ENCODE measurements at places on chromosomes 12 and 14.

DNA sequence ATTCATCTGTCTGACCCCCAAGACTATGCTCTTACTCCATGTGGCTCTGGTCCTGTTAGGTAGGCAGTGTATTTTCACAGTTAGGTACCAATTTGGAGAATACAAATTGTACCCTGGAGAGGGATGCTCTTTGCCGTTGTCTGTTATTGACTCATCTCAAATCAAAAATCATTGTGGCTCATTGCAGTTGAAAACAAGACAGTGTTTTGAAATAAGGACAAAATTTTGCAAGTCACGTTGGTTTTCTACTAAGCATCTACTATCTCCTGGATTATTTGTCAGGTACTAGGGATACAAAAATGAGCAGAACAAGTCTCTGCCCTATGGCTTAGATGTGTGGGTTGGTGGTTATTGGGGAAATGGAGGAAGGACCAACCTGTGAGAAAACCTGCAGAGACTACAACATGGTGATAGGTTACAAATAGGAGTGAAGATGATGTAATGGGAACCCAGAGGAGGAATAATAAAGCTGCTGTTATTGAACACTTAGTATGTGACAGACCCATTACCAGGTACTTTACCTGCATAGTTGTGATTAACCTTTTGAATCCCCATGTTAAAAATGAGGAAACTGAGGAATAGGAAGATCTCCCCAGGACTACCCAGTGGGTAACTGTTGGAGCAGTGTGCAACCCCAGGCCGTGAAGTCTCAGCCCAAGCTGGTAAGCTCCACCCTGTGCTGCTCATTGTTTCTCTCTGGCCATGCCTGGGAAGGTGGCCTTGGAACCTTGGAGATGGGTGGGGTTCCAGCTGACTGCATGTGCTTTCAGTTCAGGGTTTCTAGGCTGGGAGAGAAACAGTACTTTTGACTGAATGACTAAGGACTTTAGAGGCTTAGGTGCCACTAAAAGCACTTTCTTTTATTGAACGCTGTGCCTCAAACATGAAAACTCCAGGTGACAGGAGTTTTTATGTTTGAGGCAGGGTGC is 72.9 kb upstream of the SRSF5 start:
- no peak for DNase-seq

- DNase-seq, result no peak
Observed at GRCh38 chr14:95835121-95835730, 41.4 kb upstream of the TUNAR start.

- DNase-seq, result no peak
Observed at GRCh38 chr12:53245286-53245685, 13.3 kb upstream of the RARG start.

DNA sequence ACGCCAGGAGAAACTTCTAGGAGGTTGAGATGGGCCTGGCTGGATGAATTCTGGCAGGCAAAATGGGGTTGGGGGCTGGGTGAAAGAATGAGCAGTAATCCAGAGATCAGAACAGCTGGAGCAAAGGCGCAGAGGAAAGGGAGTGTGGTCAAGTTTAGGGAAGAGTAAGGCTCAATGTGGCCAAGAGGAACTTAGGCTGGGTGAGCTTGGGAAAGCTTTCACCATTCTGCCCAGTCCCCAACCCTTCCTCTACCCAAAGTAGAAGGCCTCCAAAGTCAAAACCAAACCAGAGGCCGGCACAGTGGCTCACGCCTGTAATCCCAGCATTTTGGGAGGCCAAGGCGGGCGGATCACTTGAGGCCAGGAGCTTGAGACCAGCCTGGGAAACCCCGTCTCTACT is 10.2 kb upstream of the RABGGTA start:
- no peak for DNase-seq

- no peak for DNase-seq
Observed at GRCh38 chr12:130559806-130560205, 156.3 kb downstream of the RIMBP2 start.

- DNase-seq, result no peak
Observed at GRCh38 chr12:104166465-104166864, 28.5 kb upstream of the NFYB start.

- DNase-seq, result no peak
Observed at GRCh38 chr12:66829660-66830325, 150.9 kb upstream of the GRIP1 start.

GRCh38 chr12:27762757-27763156 is 17.3 kb upstream of the KLHL42 start:
- DNase-seq, result no peak

DNA sequence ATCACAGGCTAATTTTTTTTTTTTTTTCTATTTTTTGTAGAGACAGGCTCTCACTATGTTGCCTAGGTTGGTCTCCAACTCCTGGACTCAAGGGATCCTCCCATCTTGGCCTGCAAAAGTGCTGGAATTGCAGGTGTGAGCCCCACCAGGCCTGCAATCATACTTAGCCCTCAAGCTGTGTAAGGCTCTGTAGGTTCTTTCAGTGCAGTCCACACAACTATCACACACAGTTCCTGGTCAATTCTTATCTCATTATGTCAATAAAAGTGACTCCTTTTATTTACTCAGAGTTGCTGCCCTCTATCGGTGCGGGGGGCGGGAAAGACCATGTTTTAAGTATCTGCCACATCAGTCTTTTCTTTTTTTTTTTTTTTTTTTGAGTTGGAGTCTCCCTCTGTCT is 29.0 kb downstream of the SLC2A3 start:
- no peak for DNase-seq

DNA sequence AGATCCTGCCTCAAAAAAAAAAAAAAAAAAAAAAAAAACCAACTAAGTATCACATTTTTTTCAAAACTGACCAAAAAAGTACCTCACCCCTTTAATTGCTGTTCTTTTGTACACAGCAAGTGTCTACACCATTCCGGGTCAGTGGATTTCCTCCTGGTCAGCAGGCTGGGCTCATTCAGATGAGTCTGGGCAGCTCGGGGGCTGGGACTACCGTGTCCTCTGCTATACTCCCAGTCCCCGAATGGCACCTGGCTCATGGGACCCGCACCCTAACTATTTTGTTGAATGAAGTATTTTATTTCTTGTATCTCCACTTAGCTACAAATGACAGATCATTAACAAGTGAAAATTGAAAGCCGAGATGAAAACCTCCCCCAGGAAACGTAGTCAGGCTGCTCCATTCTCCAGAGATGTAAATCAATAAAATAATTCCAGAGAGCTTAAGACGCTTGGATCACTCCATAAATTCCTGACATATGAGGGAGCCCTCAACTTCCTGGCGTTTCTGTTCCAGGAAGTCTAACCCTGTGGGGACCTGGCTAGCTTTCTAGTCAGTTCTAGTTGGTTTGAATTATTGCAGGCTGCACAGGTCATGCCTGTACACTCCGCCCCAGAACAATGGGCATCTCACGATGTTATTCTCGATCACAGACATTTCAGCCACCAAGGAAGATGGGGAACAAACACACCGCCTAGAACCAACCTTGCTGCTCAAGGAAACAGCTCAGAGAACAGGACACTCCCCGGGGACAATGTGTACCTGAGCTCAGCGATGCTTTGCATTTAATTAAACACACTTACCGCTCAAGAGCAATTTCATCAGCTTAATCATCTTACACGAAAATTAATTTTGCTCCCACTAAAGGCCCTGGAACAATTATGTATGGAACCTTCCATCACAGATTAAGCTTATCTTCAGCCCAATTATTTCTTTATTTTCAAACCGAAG is 76.3 kb downstream of the RIMBP2 start:
- no peak for DNase-seq

GRCh38 chr14:86193756-86194155 is 663.8 kb downstream of the FLRT2 start:
- DNase-seq, result no peak

DNA sequence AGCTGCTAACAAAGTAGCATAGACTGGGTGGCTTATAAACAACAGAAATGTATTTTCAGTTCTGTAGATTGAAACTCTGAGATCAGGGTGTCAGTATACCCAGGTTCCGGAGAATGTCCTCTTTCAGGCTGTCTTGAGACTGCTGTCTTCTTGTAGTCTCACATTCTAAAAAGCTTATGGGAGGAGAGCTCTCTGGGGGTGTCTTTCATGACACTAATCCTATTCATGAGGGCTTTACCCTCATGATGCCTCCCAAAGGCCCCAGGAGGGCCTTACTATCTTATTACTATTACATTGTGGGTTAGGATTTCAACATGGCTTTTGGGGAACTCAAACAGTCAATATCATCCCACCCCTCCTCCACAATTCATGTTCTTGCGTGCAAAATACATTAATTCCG is 94.3 kb downstream of the AEBP2 start:
- no peak for DNase-seq

DNA sequence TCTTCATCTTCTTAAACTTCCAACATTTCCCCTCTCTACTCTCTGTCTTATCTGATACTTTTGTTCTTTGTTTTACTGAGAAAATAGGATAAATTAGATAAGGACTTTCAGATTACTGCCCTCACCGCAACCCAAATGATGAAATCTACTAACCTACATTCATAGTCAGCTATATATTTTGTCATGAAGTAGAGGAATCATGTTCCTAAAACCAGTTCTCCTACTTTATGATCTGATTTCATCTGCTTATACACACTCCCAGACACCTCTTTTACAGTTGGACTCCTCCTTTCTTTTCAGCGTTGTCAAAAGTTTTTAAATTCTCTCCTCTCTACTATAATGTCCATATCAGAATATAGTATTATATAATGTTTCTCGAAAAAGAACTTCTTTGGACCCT is 29.7 kb downstream of the MGAT4C start:
- DNase-seq, result no peak

DNA sequence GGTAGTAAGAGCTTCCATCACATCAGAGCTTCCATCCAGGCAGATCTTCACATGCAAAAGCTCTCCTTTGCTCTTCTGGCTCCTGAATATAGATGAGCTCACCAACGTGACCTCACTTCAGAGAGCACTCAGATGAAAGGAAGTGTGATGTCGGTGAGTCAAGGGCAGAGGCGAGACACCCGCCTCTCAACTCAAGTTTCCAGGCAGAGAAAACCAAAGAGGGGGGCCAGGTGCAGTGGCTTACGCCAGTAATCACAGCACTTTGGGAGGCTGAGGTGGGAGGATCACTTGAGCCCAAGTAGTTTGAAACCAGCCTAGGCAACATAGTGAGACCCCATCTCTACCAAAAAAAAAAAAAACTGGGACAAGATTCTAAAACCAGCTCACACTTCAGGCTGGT is 126.9 kb downstream of the DUSP6 start:
- DNase-seq, result no peak

DNA sequence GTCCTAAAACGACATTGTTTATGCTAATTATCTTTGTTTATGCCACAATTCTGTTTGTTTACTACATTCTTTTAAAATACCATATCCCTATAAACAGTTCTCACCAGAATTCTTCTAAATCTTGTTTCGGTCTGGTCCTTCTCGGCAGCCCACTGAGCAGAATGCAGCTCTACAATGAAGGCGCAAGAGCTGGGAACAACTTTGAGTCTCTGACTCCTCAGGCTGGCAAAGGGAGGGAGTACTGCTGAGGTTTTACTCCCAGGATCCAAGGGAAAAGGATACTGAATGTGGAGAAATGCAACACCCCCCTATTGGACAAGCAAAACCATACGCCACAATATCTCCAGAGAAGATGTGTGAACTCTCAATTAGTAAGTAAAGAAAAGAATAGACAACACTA is 5.4 kb downstream of the SOX5 start:
- no peak for DNase-seq

DNA sequence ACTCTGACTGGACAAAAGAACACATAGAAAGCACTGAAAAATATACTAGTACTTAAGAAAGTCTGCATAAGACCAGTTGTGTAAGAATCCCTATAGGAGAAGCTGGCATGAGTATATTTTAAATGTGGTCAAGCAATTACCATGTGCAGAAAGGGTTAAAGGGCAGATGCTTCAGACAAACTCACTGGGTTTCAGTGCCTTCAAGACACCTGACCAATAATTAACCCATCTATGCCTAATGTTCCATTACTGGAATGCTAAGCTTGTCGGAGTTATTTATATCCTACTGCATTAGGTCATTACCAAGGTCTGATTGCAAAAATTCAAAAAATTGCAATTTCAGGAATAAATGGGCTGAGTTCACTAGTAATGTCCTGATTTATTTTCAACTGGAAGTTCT is 41.3 kb downstream of the HNRNPC start:
- DNase-seq, result no peak

DNA sequence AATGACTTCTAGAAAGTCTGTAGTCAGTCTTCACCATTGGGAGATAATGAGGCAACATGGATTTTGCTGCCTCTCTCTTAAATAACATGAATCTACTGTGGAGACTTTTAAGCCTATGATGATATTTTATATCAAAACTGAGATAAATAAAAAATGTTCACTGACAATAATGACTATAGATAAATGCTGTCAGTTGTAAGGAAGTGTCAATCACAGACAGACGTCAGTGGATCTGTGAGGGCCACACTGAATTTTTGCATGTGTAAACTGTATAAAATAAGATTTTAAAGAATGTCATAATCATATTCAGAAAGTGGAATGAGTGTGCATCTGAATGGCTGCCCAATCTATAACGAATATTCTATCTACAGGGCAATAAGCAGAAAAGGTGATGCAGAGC is 364.0 kb downstream of the NRXN3 start:
- DNase-seq, result no peak

- no peak for DNase-seq
Observed at GRCh38 chr12:115230606-115231005, 546.6 kb upstream of the TBX3 start.

DNA sequence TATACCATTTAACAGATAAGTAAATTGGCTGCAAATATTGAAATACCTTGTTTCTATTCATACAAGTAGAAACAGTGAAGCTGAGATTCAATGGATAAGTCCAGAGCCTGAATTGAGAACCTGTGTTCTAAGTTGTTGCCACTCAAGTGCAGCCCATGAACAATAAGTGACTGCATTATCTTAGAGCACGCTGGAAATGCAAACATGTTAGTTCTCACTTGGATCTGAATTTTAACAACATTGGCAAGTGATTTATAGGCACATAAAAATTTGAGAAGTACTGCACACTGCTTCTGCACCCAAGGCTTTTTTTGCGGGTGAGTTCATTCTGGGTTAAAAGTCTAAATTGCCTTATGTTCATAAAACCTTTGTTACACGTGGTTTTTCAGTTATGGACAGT is 484.3 kb downstream of the NAV3 start:
- DNase-seq, result no peak

- no peak for DNase-seq
Observed at GRCh38 chr12:96220902-96221301, 26.7 kb downstream of the ELK3 start.

GRCh38 chr12:120012067-120012621 is 23.1 kb downstream of the BICDL1 start:
- no peak for DNase-seq

DNA sequence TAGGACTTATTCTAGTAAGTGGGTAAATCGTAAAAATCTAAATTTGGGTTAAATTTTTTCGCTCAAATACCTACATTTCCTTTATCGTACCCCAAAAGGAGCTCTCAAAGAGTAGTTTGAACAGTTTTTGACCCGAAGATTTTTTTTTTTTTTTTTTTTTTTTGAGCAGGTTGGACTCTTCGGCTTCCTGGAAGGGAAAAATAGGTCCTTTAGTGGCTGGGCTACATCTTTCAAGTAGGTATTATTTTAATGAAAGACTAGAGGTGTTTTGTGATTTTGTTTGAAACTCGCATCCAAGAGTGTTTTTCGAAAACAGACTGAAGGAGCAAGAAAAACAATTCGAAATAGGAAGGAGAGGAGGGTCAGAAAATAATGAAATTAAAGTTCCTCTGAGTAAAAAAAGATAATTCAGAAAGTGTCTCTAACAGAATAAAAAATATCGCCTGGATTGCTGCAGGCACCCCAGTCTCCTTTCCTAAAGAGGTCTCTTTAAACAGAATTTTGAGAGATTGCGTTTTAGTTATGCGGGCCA is 6.0 kb downstream of the CDKN1B start:
- DNase-seq, result no peak
